Gastrocnemius medialis (tissue), 4 donors: ENCODE measurements at places on chromosomes 12 and 14.

- peak; percentile 5 for DNase-seq
Measured at GRCh38 chr12:88142610-88142991, 494 bp downstream of the TMTC3 start.

DNA sequence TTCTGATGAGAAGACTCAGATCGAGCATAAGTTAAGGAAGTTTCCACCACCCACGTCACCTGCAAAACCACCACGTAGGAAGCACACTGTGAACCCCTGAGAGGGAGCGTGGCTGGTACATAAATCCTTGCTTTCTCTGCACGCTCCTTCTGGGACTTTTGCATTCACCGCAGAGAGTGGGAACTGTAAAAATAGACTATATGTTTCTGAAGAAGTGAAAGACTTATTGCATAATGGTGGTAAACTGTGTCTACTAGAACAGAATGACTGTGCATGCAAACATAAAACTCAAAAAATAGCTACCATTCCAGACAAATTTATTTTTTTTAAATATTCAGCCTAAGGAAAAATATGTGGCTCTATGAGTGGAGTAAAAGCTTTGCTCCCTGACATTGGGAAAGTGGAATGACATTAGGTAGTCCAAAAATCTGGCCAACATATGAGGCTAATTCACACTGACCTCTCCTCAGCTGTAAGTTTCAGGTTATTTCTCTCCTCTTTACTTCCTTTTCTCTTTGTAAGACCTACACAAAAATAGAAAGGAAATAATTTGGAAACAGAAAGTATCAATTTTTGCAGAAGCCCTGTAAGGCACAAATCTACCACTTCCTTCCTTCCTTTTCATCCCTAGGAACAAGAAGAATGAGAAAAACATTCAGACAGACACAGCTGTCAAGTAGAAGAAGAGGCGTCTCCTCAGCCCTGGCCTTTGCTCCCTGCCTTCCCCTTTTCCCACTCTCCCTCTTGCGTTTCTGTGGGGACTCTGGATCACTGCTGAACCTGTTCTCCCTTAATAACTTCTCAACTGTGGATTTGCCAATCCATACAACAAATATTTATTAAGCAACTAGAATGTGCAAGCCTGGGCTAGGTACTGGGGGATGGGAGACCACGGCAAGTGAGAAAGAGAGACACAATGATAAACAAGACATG, 264.3 kb upstream of the FOXN3 start:
- DNase-seq = no peak

GRCh38 chr14:90355540-90356518, 24.1 kb upstream of the NRDE2 start:
- DNase-seq = no peak

GRCh38 chr12:3129301-3130056, 52.3 kb downstream of the TSPAN9 start:
- no peak for DNase-seq

DNA sequence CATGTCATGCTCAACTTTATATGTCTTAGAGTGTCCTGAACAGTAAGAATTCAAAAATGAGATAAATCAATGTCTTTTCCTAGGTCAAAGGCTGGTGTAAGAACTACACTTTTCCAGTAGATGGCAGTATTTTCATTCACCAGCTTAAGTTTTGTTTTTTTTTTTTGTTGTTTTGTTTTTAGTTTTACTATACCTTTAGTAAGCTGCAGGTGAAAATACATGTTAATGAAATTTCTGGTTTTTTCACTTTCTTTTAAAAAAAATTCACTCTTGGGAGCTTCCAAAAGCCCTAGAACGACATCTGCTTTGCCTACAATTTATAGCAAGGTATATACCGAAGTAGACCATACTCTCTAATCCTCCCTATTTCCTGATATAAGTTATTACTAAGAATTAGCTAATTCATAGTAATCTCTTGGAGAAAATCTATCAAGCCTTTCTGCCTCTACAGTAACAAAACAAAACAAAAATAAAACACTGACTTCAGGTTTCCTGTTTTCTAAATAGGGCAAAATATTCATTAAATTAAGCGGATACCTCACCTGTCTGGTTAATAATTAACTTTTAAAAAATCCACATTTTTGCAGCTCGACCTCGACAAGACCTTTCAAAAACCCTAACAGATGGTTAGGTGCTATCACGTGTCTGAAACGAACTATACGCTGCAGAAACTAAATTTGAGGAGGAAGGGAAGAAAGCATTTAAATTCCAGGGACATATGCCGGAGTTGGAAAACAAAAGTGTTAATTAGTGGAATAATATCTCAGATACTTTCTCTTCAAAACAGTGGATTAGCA, 2.7 kb upstream of the SAMD4A start:
- DNase-seq = no peak

DNA sequence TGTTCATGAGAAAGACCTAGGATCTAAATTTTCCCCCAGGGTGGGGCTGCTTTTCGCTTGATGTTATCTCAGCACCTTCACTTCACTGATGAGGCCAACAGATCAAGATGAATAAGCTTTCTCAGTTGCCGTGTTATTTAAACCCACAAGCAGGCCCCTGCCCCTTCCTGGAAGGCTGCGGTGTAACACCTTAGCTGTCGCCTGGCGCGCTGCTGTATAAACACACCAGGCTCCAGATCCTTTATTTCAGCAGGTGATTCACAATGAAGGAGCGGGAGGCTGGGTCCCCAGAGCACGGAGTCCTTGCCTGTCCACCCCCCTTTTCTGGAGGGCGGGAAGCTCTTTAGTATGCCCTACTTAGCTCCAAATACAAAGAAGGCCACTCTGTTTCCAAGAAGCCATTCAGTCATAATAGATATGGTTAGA, 515.4 kb downstream of the FUT8 start:
- no peak for DNase-seq

- DNase-seq = no peak
Measured at GRCh38 chr12:28378736-28379135, 188.5 kb downstream of the CCDC91 start.

DNA sequence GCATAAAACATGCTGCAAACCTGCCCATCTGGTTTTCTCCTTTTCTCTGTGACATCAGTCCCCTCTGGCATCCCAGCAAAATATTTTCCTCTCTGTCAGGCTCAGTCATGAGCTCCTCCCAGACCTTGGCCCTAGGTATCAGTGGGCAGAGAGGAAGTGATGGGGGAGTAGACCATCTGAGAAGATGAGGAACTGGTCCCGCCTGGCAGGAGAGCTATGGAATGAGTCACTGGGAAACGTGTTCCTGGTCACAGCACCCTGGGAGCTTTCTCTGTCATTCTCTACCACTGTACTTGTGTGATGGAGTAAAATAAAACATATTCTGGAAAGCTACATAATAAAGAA, 5.0 kb upstream of the SRSF9 start:
- no peak for DNase-seq

DNA sequence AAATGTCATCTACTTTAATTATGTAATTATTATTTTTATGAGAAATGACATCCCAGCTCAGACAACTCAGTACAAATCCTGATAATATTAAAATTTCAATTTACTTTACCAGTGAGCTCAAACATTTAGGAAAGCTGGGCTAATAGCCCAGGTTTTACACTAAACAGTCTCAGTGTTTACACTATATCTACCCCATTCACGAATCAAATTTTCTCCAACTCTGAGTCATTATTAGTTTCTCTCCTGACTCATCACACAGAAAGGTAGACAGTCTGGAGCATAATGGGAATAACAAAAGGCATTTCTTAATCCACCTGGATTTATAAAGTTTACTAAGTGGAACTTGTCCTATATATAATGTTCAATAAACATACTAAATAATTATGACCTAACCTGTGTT, 5.7 kb downstream of the PAWR start:
- no peak for DNase-seq

DNA sequence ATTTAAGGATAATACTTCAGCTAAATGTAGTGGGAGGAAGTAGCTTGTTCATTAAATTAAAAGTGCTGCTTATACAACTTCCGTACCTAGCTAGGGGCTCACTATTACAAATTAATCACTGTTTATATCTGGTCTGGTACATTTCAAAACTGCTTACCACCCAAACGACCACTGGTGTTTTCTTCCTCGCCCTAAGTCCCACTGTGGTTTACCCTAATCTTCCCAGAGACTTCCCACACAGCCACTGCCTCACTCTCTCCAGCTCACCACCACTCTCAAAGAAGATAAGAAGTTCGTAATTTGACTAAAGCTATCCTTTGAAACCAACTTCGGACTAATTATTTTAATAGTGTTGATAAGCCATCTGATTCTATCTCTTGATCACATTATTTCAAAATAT, 62.6 kb downstream of the PLXNC1 start:
- DNase-seq = no peak

GRCh38 chr12:78119351-78119918, 288.7 kb downstream of the NAV3 start:
- DNase-seq = no peak

- no peak for DNase-seq
Measured at GRCh38 chr14:93794756-93795155, 6.5 kb upstream of the PRIMA1 start.

DNA sequence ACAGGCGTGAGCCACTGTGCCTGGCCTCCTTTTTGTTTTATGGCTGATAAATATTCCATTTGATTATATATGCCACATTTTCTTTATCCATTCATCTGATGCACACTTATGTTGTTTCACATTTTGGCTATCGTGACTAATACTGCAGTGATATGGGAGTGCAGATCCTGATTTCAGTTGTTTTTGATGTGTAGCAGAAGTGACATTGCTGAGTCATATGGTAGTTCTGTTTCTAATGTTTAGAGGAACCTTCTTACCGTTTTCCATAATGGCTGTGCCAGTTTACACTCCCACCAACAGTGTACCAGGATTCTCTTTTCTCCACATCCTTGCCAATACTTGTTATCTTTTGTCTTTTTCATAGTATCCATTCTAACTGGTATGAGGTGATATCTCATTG, 235.9 kb downstream of the ERC1 start:
- no peak for DNase-seq

DNA sequence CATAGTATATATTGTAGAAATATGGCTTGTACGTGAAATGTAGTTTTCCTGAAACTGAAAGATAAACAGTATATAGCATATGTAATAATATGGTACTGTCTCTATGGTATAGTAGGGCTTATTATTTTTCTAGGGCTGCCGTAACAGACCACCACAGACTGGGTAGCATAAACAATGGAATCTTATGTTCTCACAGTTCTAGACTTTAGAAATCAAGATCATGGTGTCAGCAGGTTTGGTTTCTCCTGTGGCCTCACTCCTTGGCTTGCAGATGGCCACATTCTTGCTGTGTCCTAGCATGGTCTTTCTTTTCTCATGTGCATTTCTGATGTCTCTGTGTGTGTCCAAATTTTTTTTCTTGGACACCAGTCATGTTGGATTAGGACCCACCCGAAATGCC, 155.8 kb downstream of the TMTC2 start:
- DNase-seq = no peak

- DNase-seq = no peak
Measured at GRCh38 chr12:81668475-81668874, 90.7 kb downstream of the PPFIA2 start.

DNA sequence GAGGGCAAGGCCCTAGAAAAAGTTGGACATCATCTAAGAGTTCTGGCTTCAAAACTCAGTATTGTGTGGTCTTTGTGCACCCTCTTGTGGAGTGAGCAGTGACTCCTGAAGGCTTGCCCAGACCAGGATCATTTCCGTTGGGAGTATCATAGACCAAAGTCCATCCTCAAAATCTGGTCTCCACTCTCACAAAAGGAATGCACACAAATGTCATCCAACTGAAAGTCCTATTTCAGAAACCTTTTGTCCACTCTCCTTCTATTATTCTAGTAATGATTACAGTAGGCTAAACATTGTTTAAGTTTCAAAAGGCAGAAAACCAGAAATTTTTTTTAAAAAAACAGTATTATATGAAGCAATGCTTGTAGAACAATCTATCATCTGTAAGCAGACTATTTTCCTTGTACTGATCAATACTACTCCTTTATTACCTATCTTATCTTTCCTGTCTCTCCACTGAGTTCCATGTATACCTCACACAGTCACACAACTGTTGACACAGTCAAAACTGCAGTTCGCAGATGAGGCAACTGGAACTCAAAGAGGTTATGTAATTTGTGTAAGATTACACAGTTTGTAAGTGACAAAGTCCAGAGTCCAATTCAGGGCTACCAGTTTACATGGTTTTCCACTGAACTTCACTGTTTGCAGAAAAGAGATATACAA, 41.4 kb downstream of the COX16 start:
- DNase-seq = no peak

DNA sequence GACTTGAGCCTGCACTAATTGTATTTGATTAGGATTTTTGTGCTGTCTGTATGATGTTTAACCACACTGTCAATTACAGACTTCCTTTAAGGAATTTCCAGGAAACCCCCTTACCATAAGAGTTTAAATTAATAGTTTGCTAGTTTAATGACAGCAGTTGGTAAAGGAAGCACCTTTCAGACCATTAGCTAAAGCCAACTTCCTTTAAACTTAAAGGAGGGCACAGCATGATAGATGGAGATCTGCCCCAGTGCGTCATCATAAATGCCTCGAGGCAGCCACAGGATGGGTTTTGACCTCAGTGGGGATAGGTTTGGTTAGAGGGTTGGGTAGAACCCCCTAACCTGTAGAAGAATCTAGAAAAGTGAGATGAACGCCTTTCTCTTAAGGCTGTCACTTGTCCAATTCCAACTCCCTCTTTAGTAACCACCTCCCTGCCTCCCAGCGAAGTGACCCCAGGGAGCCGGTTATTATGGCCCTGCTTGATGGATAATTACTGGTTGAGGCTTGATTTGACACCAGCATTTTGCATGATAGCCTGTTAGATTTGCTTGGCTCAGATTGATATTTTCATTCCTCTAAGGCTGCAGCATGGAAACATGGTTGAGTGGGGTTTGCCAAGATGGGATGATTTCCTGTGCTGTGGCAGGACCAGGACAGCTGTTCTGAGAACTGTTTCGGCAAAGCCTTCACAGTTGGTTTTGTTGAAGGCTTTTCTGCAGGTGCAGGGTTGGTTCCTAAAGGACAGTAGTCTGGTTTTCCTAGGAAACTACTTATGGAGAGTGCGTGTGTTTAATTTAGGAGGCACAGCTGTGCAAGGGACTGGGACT, 62.7 kb downstream of the CHST11 start:
- DNase-seq = no peak

- no peak for DNase-seq
Measured at GRCh38 chr14:57897144-57897748, 31.4 kb upstream of the SLC35F4 start.

GRCh38 chr14:55374771-55375170, 36.9 kb downstream of the ATG14 start:
- no peak for DNase-seq

GRCh38 chr12:11652351-11653040, 3.0 kb downstream of the ETV6 start:
- DNase-seq = no peak

GRCh38 chr14:44767646-44768173, 194.0 kb downstream of the KLHL28 start:
- DNase-seq = no peak

- no peak for DNase-seq
Measured at GRCh38 chr14:34018125-34018524, 67.3 kb upstream of the EGLN3 start.

DNA sequence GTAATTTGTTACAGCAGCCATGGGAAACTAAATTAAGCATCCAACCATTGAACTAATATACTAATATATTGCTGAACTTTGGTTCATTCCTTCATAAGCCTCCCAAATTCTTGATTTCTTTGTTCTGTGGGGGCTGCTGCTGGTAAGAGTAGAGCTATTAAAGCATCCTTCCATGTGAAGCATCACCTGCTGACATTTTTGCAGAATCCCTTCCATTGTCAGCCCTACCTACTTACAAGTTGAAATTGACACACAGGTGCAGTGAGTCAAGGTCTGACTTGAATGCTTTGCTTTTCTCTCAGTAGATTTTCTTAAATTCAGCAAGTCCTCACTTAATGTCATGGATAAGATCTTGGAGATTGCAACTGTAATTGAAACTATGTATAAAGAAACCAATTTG, 474.4 kb downstream of the APAF1 start:
- no peak for DNase-seq
